ENCODE measurements at places on chromosomes 4 and X.

- DNase-seq: peak; percentile 84
These were observed 197.1 kb upstream of the MAGEB18 start for GRCh38 chrX:25941087-25941486.

DNA sequence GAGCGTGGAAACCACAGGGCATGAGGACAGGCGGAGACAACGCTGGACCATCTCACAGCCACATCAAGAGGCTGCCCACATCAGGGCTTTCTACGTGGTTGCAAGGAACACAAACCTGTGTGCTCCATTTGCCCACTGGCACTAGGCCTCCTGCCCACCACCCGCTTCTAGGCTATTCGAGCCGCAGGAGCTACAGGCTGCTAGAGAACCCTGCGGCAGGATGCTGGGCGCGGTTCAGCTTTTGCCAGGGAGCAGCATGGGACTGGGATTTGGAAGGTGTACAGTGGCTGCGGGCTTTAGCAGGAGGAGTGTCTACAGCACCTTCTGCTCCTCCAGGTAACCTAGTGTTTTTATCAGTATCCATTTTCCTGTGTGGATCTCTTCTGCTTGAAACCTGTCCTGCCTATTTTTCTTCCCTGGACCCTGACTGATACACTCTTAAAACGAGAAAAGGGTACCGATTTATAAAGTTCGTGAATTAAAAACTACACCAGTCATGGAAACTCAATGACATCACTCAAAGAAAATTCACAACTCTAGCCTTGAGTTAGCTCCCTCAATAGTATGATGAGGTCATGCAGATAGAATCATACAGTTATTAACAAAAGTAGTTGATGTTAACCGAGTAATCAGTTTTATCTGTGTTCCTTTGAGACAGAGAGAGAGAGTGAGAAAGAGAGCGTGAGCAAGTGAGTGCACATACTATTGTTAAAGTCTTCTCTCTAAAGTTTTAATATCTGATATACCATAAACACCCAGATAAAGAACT is 12.8 kb downstream of the NOP14 start:
- no peak for DNase-seq

DNA sequence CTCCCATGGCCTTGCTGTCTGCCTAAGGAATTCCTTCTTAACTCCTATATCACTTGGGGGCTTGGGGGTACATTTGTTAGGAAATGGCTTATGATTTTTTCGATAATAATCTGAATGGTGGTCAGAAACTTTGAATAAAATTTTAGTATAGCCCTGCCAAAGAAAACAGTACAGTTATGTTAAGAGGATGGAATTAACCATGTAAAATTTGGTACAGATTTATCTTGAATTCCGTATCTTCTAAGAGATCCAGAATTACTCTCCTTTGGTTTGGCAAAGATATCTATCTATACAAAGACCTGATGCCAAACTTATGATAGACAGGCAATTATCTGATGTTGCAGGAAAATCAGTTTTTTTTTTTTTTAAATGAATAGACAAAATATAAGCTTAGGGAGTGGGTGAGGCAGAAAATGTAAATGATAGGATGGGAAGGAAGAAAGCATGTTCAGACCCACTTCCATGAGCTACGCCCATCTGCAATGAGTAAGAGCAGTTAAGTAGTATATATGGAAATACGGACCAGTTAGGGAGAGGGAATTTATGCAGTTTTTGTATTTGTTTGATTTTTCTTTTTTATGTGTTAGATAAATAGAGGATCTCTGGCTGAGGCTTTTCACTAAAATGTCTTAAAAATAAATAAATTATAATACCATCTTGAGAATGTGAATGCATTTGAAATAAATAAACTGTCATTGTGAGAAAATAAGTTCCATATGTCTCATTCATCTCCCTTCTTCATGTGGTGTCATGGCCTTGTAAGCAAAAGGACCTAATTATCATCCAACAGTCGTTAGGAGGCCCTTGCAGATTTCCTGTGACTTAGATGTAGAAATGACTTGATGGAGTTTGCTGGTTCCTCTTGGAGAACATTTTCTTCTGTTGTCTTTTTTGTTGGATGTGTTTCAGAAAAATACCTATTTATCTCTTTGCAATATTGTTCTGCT is 389.6 kb downstream of the ARHGAP24 start:
- DNase-seq: no peak

DNA sequence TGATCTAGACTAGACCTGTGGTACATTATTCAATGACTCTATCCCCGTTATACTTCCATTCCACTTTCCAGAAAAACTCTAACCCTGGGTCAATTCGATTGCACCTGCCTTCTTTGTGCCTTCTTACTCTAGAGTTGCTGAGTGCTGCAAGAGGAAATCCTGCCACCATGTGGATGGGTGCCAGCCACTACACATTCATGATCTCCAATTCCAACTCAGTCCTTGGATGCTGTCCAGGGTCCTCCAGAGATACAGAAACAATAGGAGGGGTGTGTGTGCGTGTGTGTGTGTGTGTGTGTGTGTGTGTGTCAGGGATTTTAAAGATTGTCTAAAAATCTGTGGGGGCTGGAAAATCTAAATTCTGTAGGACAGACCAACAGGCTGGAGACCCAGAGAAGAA is 42.9 kb upstream of the INTS6L start:
- DNase-seq: peak; percentile 69

- DNase-seq: no peak
These were observed 72.6 kb downstream of the GC start for GRCh38 chr4:71711044-71711984.
